ENCODE measurements at places on chromosomes 1 and 21.

- no peak for DNase-seq
Measured at GRCh38 chr1:153058154-153058553, 842 bp upstream of the SPRR2A start.

- no peak for DNase-seq
Measured at GRCh38 chr1:167517535-167518330, 596 bp downstream of the CD247 start.

DNA sequence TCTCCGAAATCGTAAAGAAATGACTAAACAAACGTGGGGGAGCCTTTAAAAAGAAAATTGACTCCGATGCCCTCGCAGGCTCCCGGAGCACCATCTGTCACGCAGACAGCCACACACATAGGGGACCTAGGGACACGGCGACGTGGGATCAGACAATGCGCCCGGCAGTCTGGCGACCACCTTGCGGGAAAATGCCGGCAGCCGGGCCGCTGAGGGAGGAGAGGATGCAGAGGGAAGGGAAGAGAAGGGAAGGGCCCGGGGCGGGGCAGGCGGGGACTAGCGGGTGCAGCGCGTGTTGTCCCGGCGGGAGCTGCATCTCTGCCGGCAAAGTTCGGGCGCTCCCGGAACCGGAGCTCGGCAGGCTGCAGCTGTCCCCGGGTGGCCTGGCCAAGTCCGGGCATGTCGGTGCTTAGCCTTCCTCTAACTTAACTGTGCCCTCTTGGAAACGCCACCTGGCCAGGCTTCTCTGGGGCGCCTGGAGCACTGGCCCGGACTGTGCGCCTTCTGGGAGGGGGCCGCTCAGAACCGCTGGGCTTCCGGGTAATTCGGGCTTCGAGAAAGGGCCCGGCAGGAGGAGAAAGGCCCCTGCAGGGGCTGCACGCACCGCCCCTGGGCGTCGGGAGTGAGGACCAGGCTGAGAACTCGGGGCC, 1.8 kb downstream of the NHLH2 start:
- DNase-seq, result no peak

DNA sequence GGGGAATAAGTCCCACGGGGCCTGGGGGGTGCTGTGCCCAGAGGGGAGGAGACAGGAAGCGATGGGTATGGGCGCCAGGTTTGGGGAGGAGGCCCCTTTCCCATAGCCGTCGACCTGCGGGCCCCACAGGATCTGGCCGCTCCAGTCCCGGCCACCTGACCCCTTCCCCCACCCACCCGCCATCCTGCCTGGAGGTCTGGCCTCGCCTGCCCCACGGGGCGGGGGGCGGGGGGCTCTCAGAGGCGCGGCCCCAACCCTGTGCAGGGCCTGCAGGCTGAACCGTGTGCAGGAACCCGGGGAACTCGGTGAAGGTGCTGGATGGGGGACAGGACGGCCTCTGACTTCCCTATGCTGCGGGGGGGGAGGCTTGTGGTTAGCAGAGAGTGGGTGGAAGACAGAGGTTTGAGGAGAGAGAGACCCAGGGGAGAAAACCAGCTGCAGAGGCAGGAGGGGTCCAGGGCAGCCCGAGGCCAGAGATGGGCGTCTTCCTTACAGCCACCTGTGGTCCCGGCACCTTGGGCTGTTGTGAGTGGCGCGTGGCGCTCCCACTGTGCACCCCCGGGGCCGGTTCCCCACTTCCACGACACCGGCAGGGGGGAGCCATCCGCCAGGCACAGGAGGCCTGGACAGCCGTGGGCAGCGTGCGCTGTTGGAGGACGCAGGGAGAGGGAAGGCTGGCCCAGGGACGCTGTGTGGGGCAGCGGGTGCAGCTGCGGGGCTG, 2.5 kb upstream of the TNFRSF18 start:
- no peak for DNase-seq

- no peak for DNase-seq
Measured at GRCh38 chr1:12272770-12273169, 42.9 kb downstream of the VPS13D start.

DNA sequence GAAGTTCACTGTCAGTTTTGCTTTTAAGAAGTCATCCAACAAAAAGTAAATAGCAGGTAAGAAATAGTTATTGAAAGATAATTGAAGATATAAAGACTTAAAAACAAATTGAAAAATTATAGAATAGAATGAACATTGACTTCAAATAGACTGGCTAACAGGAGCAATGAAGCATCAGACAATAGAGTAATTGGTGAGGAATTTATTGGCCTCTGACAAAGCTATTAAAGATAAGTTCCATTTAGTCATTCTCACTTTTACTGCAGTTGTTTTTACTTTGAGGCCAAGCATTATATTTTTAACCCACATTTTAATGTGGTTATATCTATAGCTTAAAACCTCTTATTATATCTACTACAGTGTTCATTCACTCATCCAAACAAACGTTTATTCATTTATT, 228.8 kb upstream of the ADGRL2 start:
- no peak for DNase-seq

DNA sequence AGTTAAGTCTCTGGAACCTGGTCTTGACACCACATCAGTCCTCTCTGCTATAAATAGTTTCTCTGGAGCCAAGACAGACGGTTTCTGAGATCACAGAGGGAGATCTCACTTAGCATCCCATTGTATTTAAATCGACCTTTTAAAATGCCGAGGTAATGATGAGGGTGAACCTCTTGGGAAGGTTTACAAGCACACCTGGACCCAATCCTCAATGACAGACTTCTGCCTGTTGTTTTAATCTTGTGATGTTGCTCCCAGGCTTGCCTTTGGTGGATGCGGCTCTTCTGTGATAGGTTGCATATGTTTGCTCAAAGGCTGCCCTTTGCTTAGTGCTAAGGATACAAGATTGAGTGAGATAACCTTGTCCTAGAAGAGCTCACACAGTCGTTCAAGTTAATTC, 104.6 kb upstream of the L1TD1 start:
- no peak for DNase-seq

Data from nucleus accumbens (tissue), 56 donors.